T-helper 9 cell (primary cell): ENCODE measurements at places on chromosomes 11 and 22.

DNA sequence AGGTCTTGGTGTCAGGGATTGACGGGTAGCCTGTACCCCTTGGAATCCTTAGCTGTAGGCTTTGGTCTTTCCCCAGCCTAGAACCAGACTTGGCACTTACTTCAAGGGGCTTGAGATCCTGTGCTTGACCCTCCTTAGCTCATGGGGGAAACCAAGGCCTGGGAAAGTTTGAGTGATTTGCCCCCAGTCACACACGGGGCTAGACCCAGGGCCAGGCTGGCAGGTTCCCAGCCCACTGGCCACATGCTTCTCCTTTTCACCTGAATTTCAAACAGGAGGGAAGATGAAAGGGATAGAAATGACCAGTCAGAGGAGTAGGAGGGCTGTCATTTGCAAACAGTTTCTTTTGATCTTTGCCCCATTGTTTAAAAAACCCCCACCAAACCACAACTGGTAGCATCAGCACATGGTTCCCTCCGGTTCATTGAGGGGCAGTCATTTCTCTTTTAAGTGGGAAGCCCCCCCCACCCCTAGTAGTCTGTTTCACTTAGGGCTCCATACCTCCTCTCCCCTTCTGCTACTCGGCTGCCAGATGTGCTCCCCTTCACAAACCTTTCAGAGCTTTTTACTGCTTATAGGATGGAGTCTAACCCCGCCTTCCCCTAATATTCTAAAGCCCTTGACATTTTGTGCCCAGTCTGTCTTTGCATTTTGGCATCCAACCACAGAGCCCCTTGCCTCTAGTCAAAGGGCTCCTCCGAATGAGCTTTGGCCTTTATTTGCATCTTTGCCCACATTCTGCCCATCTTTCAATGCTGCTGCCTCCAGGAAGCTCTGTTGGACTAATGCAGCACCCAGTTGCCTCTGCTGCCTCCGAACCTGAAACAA, 37.6 kb downstream of the ZNRF3 start:
- no peak for DNase-seq

GRCh38 chr11:19432370-19433061, 191.8 kb upstream of the E2F8 start:
- no peak for DNase-seq

- DNase-seq = no peak
Observed at GRCh38 chr22:29511126-29511862, 31.3 kb downstream of the NEFH start.

GRCh38 chr11:120561286-120561685, 49.7 kb downstream of the GRIK4 start:
- DNase-seq = no peak

GRCh38 chr11:100932474-100933100, 197.0 kb downstream of the PGR start:
- DNase-seq = no peak

- no peak for DNase-seq
Observed at GRCh38 chr22:19341500-19341899, 50.0 kb upstream of the CLTCL1 start.

DNA sequence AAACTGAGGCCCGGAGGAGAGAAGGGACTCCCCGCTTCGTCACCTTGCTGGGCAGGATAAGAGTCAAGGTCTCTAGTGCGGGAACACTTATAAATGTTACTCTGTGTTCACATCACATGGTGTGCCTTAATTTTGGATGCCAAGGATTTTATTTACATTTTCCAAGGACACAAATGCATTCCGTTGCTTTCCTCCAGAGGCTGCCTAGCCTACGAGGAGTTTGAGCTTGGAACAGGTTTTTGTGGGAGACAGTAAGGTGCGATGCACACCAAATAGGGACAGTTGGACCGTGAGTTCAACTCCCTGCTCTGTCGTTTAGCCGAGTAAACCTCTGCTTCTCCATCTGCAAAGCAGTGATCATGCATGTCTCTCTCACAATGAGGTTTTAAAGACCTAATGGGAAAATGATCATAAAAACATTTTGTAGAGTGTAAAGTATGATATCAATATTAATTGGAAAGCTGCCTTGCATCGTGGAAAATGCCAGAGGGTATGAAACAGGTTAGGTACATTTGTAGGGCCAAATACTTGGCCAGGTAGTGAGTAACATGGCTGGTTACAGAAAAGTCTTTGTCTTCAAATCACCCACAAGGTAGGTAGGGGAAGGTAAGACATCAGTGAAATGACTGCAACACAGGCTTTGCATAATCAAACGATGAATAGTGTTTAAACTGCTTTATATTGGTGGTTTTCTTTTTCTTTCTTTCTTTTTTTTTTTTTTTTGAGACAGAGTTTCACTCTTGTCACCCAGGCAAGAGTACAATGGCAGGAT, 61.8 kb downstream of the ST3GAL4 start:
- no peak for DNase-seq

DNA sequence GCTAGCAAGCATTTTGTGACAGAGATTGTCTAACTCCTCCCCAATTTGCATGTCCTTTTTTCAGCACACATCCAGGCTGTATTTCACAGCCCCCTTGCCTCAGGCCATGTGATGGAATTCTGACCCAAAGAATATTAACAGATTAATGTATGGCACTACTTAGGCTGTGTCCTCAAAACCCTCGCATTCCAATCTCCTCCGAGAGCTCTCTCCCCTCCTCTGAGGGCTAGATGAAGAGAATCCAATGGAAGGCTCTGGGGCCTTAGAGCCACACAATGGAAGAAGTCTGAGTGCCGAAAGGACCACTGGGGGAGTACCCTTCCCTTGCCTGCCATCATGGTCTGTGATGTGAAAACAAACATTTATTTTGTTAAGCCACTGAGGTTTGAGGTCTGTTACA, 13.7 kb upstream of the NNMT start:
- DNase-seq = no peak

DNA sequence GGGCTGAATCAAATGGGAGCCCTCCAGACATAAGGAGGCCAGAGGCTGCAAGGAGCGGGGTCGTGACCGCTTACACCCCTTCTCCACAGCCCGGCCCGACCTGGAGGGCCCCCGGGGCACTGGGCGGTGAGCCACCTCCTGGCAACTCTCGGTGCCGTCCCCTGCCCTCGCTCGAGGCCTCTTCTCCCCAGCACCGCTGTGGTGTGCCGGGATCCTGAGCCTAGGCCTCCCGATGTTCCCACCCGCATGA, 432 bp upstream of the GP1BB start:
- no peak for DNase-seq

DNA sequence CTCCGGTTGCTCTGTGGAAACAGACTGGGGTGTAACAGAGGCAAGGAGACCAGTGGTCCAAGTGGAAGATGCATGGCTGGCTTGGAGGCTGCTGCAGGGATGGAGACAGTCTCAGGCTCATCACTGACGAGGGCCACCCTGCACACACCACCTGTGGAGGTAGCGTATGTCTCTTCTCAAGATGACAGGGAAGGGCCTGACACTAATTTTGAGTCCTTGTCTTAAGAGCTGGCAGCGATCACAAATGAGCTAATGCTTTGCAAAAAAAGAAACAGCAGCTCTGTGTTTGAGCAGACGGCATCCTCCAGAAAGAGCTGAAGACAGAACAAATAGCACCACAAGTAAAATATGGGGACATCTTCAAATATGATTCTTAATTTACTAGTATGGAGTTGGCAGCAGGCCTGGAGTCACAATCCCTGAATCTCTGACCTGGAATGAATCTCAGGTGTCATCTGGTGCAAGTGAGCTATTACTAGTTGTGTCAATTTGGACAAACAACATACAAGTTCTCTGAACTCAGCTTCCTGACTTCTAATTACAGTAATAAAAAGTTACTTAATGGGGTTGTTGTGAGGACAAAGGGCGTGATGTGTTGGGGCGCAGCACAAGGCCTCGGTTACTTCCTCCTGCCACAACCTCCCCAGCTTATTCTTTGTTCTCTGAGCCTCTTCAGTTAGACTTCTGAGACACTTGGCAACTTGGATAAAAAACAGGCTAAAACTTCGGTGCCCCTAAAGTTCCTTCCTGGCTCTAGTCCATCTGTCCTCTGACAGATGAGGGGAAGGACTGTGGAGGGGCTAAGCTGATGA, 95.2 kb upstream of the BID start:
- DNase-seq = no peak

DNA sequence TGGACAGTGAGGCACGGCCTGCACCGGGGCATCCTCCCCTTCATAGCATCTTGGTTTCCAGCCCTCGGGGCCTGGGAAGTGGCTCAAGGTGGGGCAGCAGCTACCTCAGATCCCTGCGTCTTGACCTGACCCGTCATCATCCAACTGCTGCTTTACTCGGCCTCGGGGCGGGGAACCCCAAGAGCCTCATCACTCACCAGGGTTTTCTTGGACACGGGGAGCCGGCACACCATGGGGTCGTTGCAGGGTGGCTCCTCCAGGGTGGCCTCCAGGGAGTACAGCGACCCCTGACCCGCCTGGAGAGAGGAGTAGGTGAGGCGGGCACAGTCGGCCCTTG, 651 bp downstream of the CTSF start:
- no peak for DNase-seq

DNA sequence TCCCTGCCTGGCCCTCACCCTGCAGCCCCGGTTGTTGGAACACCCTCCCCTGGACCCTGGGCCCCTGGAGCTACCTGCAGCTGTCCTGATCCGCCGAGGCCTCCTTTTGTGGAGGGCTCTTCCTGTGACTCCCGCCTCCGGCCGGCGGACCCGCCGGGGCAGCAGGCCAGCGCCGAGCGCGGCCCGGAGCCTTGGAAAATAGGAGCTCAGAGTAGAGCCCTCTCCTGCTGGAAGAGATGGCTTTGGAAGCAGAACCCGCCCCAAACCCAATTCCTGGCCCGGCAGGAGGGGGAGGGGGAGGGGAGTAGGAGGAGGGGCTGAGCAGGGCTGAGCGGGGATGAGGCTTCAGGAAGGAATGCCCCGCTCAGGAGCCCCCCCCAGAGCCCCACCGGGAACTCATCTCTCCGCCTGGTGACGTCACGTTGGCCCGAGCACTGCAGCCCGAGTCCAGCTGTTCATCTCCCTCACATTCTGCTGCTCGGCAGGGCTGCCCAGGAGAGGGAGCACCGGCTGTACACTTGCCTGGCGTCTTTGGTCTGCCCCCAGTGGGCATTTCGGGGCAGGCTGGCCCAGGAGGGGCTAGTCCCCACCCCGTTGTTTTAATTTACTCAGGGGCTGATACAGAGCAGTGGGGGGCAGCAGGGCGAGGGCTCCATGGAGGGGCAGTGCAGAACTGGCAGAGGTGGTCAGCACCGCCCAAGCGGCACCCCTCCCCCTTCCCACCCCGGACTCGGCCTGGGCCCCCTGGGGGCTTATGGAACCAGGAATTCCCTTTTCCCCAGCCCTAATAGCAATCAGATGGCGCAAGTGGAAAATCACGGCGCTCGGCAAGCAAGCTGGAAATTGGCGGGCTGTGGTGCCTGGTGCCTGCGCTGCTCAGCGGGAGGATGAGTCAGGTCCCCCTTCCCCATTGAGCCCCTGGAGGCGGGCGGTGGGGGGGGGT, at the start of gene MRGPRF:
Gene MRGPRF, minus strand, starts transcription at position 238 of the 943 bp plus-strand sequence. CDS start 3,345 bp downstream, outside the sequence.
- no peak for DNase-seq

- peak; percentile 50 for DNase-seq
Observed at GRCh38 chr11:45655347-45655756, 10.1 kb downstream of the CHST1 start.

DNA sequence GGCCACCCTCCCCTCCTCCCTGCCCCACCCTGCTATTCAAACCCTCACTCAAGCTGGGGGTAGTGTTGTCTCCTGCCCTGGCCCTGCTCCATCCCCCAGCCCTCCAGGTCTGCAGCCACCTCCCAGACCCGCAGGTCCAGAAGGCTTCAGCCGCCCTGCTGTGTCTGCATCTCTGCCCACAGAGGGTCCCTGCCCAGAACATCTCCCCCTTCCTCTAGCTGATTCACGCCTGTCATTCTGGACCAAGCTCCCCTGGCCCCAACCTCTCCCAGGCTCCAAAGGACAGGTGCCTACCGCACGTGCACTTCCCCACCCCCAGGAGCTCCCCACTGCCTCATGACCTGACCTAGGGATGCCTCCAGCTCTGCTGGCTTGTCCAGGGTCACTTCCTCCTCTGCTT, 16.0 kb upstream of the SHISAL1 start:
- no peak for DNase-seq

DNA sequence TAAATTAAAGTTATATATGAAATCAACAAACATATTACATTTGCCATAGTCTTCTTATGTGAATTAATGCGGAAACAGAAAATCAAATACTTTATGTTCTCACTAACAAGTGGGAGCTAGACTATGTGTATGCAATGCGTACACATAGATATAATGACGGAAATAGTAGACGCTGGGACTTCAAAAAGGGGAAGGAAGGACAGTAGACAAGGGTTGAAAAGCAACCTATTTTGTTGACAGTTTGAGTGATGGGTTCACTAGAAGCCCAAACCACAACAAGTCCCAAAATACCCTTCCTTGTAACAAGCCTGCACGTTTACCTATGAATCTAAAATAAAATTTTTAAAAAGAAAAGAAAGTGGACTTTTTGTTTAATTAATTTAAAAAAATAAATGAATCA, 430.8 kb upstream of the CNTN5 start:
- no peak for DNase-seq

DNA sequence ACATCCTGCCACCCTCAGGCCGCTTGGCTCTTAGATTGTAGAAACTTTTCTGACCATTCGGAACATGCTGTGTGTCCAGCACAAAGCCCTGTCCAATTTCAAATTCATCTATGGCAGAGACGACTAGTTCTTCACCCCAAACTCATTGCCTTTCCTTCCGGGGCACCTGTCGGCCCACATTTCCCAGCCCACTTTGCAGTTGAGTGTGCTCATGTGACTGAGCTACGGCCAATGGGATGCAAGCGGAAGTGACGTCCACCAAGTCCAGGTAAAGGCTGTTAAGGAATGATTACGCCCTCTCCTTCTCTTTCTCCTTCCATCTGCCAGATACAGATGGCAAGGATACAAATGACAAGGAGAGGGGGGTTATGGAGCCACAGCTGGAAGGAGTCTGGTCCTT, 32.5 kb downstream of the SYT13 start:
- no peak for DNase-seq

DNA sequence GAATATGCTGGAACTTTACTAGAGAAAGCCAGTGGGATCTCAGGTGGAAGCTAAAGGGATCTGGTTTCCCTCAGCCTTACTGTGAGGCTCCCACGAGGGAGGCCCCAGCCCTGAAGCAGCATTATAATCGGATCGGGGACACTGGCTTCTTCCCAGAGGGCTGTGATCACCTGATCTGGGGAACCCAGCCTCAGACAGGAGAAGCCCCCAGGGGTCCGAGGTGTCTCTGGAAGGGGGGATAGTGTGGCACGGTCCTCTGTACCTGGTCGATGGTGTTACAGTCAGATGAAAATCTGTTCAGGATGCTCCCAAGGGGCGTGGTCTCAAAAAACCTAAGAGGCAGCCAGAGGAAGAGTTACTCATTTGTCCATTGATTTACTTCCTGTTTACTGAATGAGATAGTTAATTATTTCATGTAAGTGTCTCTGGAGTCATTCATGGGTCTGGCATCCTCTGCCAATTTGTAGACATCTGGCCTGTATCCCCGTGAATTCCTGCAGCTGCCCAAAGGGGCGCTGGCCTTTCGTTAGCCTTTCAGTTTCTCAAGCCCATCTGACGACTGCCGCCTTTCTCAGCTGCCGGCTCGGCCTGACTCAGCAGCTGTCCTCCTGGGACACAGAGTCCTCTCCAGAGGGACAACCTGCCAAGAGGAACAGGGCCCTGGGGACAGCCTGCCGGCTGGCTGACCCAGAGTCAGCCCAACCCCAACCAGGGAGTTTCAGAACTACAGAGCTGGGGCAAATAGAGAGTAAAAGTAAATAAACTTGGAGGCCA, 17.0 kb upstream of the KCNJ11 start:
- DNase-seq = no peak
